ENCODE measurements at places on chromosomes 6 and 20. TPM values are rescaled to one million over a fixed set of nuclear protein-coding genes. Genes with fewer than 3 reads are reported as not detected.

The TDP2 gene
- total RNA-seq: 29.5 TPM

The PLCB4 gene
- 33.4 TPM for total RNA-seq

The SFTA2 gene
- not detected for total RNA-seq

The FNDC11 gene
- total RNA-seq: not detected

The HLA-DRB5 gene
- 27.1 TPM for total RNA-seq

The PHACTR1 gene
- 16.0 TPM for total RNA-seq

The KCNQ2 gene
- total RNA-seq: 2.0 TPM

The ZBTB2 gene
- total RNA-seq: 6.6 TPM

The AKAP12 gene
- 60.1 TPM for total RNA-seq

The RUNX2 gene
- total RNA-seq: 0.44 TPM

The SNPH gene
- 4.6 TPM for total RNA-seq

The MUC21 gene
- not detected for total RNA-seq
